ENCODE measurements at places on chromosomes 2 and 18. TPM values are rescaled to one million over a fixed set of nuclear protein-coding genes. Genes with fewer than 3 reads are reported as not detected.
A peak's percentile ranks its signal among the peaks of the same experiment; 100 is the strongest.

GRCh38 chr18:944440-944839, 39.8 kb downstream of the ADCYAP1 start:
- DNase-seq, result peak; percentile 8

DNA sequence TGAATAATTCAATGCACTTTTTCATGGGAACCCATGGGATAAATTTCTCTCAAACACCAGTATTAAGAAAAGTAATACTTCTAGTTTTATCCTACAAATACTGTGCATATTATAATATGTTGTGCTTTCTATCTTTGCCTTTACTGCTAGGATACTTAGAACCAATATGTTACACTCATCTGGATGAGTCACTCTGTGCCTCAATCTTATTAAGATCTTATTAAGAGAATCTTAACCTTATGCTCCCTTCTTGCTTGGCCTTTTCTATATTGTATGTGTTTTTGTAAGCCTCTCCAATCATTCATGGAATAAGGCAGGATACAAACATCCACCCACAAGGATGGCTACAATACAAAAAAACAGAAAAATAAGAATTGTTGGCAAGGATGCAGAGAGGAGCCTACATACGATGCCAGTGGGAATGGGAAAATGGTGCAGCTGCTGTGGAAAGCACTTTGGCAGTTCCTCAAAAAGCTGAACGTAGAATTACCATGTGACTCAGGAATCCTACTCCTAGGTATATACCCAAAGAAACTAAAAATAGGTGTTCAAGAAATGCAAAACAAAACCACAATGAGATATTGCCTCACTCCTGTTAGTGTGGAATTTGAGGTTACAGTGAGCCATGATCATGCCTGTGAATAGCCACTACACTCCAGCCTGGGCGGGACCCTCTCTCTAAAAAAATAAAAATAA, 10.7 kb upstream of the TWSG1 start:
- DNase-seq, result no peak

DNA sequence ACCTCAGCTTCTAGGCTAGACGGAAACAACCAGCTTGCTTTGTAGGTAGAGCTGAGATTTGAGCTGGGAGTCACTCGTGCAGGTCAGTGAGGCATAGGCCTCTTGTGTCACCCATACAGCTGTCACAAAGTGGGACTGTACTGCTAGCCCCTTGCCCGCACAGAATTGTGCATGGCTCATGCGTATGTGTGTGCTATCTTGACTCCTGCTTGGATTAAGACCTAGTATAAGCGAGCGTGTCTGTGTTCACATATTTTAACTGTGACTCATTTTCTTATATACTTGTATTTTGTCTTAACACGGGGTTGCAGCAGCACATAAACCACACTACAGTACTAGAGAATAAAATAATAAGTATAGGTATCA, 20.1 kb downstream of the CEP68 start:
- DNase-seq, result peak; percentile 49

DNA sequence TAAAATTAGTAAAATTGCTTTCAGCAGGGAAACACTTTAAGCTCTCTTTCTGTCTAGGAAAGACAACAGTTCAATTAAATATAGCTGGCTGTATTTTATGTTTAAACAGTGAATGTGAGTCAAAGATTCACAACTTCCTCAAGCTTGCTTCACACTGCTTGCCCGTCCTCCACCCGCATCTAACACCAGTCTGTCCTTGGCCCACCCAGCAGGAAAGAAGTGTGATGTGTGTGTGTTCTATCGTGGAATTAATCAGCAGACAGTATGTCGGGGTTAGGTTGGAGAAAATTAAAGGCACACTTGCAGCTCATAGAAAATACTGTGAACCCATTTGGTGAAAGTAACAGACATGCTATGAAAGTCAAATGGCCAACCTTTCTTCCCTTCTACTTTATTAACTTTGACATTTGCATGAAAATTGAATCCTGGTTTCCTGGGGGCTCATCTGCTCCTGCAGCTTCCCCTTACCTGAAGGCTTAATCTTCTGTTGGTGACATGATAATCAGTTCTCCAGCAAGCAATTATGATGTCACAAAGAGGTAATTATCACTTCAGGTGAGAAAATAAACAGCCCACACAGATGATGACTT, 182.0 kb downstream of the UXS1 start:
- no peak for DNase-seq

DNA sequence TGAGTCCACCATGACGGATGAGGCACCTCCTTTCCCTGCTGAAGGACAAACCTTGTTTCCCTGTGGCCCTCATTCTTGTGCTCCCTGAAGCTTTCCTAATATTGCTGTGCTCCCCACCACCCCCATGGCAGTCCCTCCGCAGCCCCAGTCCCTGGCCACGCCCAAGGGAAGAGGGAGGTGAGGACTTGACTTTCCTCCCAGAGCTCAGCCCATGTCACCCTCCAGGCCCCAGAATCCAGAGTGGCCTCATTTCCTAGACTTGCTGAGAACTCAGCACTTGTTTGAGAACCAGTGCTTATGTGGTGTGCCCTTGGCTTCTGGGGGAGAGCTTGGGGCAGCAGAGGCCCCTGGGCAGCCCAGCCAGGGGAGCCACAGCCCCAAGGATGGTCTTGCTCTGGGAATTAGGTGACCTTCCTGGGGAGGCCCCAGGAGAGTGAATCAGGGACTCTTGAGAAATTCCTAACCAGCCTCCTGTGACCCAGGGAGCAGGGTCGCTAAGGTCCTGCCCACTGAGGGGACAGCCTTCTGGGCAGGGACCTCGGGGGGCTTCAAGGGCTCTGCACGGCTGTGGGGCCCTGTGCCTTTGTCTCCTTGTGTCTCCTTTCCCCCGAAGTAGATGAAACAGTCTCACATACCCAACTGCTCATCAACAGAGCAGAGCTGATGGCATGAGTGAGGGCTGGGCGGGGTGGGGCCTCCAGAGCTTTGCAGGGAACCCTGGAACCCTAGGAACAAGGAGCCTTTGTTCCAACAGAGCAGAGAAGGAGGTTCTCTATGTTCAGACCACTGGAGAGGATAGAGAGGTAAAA, 27.9 kb downstream of the PSD4 start:
- DNase-seq, result peak; percentile 32

GRCh38 chr2:224586127-224586695, 1.0 kb upstream of the CUL3 start:
- DNase-seq, result no peak

DNA sequence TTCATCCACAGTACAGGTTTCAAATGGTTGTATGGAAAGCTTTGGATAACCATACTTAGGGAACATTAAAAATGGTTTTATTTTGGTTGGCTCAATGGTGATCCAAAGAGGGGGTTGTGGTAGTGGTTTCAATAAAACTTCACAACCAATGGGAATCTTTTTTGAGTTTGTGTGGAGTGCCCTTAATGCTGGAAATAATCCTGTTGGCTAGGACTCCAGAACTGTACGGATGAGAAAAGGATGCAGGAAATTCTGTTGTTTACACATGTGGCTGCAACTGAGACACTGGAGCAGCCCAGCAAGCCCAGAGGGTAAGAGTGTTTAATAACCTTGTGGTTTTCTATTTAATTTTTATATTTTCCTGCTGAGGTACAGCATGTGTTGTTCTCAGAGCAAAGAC, at the start of gene CCDC102B:
Gene CCDC102B (plus strand): TSS at position 210 of the 400 bp plus-strand sequence. CDS start 38,684 bp downstream, outside the sequence.
- DNase-seq, result no peak

DNA sequence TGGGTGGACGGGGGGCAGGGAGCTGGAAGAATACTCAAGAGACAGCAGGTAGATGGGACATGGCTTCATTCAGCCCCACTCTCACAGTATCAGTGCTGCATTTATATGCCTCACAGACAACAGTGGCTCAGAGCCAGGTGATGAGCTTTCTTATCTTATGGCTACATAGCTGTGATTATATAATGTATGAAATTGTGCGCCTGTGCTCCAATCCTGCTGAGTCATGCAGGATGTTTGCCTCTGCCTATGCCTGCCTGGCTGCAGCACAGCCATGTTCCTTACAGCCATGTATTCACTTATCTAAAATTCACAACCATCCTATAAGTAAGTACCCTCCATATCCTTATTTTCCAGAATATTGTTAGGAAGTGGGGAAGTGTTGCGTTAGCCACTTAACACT, 37.7 kb upstream of the RNF103 start:
- no peak for DNase-seq

GRCh38 chr18:59718464-59719157, 21.4 kb upstream of the CCBE1 start:
- DNase-seq, result no peak

DNA sequence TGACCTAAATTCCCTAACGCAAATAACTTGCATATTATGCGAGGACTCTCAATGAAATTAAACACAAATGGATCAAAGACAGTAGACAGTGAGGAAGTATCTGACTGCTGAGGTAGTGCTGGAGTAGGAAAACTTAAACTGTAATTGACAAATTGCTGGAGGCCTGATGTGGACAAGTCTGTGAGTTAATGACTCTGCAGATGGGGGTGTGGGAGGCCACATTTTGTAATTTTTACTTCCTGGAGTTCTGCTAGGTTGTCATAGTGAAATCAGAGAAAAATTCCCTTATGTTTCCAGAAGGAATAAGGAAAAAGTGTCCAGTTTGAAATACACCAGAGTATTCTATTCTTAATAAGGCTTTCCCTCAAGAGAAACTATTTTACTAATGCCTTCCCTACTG, 333.0 kb upstream of the CNTNAP5 start:
- no peak for DNase-seq

DNA sequence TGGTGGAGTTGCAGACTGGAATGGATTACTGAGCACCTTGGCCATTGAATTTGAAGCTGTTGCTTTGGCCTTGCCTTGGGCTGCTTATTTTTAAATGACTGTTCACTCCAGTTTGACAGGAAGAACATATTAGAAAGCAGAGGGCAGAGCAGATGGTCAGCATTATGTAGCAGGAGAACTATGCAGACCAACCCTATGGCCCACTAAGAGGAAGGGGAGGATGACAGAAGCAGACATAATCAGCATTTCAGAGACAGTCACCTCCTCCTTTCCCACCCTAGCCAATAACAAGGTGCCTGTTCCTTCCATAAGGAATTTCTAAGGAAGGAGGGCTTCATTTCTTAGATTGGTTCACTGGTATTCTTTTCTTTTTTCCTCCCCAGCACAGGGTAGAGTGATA, 2.4 kb downstream of the CHRNA1 start:
- no peak for DNase-seq

DNA sequence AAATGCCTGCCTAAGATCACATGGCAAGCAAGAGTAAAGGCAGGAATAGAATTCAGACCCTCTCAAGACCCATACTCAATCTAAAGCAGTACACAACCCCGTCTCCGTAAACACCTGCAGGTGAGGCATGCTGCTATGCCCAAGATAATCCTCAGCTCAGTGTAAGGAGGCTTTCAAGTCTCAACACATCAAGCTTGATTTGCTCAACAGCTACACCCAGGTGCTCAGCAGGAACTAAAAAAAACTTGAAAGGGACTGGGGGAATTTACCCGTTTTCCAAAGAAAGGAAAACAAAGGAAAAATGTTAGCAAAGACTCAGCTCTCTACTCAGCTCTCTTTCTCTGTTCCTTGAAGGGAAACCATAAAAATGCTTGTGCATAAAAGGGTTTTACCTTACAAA, 301.8 kb downstream of the C1D start:
- no peak for DNase-seq

- DNase-seq, result no peak
These were observed 108.9 kb downstream of the TPO start for GRCh38 chr2:1521878-1522830.

- DNase-seq, result no peak
These were observed 26.0 kb downstream of the ITGA4 start for GRCh38 chr2:181483211-181483610.

DNA sequence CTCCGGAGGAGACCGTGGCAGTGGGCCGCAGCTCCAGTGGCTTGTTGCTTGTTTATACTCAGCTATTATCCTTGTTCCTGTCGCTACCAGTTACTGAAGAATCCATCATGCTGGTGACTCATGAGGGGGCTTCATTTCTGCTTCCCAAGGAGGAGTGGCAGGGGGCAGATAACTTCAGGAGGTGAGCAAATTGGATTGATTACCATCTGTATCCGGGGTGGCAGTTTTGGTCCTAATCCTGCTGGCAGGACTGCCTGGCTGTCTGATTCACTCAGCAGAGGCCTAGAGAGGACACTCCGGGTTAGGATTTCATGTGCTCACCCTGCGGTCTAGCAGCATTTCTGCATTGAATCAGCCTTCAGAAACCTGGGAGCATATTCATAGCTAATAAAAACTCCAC, 230.0 kb downstream of the ACTR3 start:
- DNase-seq, result no peak

GRCh38 chr2:47870641-47871540, 35.4 kb downstream of the FBXO11 start:
- no peak for DNase-seq

GRCh38 chr2:12803607-12804006, 86.9 kb downstream of the TRIB2 start:
- DNase-seq, result no peak

DNA sequence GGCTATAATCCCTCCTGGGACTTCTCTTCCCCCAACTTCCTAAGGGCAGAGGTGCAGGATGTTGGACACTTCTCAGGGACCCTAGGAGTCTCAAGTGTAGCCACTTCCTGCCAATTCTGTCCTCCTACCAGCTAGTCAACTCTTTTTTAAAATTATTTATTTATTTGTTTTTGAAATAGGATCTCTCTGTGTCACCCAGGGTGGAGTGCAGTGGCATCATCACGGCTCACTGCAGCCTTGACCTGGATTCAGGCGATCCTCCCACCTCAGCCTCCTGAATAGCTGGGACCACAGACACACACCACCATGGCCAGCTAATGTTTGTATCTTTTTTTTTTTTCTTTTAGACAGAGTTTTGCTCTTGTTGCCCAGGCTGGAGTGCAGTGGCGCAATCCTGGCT, 11.5 kb downstream of the SFTPB start:
- DNase-seq, result no peak

The COLEC11 gene
- not detected for total RNA-seq

The GCG gene
- 59.5 TPM for total RNA-seq

The KYNU gene
- total RNA-seq, result not detected

The IL36B gene
- not detected for total RNA-seq

The ALLC gene
- not detected for total RNA-seq
